Endodermal cell (in vitro differentiated cells): ENCODE measurements at places on chromosomes 6 and 20.
A peak's percentile ranks its signal among the peaks of the same experiment; 100 is the strongest.

DNA sequence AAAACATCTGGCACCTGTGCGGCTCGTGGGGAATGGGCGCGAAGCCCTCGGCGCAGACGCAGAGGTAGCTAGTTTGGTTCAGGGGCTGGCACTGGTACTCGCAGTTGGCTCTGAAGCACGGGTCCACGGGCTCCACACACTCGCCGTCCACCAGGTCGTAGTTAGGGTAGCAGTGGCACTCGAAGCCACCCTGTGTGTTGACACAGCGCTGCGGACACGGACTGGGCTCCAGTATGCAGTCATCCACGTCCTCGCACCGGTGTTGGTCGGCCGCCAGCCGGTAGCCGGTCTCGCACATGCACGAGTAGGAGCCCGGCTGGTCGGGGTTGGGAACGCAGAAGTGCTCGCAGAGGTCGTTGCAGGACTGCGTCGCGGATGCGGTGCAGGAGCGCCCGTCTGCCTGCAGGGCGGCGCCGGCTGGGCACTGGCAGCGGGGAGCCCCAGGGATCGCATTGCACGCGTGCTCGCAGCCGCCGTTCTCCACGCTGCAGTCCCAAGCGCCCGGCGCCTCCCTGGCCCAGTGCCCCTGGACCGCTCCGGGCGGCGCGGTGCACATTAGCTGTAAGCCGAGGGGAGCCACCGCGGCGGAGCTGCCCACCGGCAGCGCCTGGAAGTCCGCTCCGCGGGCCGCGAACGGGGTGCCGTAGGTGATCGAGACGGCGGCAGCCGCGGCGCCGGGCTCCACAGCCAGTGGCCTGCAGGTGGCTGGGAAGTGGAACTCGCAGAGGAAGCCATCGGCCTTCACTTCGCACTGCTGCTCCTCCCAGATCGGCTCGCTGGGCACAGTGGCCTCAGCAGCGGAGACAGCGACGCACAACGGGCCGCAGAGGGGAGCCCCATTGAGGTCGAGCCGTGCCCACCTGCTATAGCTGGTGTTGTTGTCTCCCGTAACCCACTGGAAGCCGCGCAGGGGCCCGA is 930 bp downstream of the THBD start:
- peak; percentile 90 for DNase-seq

GRCh38 chr6:19279273-19279684 is 557.9 kb upstream of the ID4 start:
- no peak for DNase-seq

DNA sequence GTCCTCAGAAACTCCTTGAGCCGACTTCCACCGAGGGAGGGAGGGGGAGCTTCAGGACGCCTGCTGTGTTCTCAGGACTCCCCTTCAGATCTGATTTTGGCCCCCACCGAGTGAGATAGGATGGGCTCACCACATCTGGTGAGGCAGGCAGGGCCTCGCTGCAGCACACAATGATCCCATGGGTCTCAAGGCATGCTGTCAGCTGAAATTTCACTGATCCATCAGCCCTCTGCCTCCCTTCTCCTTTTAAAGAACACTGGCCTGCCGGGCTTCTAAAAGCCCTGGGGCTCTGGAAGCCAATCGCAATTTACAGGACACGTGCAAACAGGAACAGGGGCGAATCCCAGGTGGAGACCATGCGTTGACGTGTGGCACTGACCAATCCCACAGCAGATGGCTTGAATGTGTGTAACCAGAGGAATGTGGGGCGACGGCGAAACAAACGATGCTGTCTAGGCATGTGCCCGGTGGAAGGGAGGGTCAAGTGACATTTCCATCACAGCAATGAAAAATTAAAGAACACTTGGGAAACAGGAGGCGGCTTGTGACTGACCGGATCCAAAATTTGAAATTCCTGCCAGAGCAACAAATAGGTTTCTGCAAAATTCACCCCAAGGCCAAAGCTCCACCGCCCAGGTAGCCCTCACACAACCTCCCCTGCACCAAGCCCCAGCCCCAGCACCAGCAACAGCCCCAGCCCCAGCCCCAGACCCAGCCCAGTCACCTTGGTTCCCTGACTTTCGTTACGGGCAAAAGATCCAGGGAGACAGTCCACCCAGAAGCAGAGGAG is 167.1 kb upstream of the ZNF337 start:
- DNase-seq = peak; percentile 67

- no peak for DNase-seq
Measured at GRCh38 chr20:44081476-44081875, 105.5 kb downstream of the JPH2 start.

DNA sequence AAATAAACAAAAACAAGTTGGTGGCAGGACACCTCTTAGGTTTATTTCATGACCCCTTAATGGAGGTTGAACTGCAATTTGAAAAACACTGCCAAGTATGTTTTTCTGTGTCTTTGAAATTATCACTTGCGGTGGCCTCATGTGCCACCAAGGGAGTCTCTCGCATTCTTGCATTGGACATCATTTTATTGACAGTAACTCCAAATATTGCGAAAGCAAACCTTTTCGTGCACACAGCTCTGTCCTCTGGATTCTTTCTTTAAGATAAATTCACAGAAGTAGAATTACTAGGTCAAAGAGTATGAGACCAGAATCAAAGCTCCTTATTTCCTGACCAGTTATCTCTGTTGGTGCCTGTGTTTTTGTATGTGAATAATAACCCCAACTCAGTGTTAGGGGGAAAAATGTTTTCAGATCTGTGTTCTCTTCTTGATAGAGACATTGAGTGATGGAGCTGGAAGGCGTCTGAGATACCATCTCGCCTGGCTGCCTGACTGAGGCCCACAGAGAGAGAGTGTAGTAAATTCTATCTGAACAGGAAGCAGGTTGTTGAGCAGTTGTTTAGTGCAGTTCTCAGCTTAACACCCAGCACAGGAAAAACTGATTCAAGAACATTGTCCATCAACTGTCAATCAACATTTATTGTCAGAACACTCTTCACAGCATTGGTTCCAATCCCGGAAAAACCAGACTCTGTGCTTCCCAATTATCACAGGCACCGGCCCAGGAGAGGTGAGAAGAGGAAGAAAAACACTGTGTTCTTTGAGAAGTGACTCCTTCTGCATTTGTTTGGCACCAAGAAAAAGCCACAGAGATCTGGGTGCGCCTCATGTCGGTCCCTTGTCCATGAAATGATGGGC is 2.2 kb upstream of the CCDC167 start:
- no peak for DNase-seq

DNA sequence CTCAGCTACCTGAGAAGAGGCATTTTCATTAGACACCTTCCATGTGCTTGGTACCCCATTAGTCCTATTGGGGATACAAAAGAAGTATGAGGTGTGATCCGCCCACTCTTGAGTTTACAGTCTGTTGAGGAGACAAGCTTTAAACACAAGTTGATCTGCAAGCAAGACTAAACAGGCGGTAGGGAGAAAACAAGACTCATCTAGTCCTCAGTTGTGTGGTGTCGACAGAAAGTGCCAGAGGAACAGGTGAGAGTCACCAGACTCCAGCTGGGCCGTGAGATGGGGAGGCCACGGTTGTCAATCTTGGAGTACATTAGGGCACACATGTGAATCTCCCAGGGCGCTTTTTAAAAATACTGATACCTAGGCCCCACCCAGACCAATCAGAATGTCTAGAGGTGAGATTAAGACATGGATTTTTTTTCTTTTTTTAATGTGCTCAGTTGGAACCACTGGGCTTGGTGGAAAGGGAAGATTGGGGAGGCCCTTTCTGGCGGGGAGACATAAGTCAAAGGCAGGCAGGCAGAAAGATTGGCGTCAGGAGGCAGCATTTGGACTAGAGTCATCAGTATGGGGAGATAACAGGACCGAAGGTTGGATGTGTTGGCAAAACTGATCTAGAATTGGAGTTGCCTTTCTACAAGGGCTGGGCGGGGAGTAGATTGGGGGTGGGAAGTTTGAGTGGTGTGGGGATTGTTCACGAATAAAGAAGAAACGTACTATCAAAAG is 10.4 kb downstream of the E2F3 start:
- DNase-seq = no peak

DNA sequence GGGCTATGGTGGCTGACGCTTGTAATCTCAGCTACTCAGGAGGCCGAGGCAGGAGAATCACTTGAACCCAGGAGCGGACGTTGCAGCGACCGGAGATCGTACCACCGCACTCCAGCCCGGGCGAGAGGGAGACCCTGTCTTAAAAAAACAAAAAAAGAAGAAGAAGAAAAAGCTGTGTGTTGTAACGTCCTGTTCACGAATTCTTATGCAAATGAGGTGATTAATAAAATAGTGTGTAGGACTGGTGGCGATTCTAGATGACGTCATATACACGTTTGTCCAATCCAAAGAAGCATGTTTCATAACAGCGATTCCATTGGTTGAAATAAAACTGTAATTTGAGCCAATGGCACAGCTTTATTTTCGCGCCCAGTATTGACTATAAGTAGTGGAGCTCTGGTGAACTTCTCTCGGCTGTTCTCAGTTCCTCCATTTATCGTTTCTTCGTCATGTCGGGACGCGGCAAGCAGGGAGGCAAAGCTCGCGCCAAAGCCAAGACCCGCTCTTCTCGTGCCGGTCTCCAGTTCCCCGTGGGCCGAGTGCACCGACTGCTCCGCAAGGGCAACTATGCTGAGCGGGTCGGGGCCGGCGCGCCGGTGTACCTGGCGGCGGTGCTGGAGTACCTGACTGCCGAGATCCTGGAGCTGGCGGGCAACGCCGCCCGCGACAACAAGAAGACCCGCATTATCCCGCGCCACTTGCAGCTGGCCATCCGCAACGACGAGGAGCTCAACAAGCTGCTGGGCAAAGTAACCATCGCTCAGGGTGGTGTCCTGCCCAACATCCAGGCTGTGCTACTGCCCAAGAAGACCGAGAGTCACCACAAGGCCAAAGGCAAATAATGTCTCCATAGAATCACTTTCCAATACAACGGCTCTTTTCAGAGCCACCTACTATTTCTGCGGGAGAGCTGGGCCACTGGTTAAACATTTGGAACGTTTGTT is 47.0 kb downstream of the OR2B2 start:
- peak; percentile 92 for DNase-seq

DNA sequence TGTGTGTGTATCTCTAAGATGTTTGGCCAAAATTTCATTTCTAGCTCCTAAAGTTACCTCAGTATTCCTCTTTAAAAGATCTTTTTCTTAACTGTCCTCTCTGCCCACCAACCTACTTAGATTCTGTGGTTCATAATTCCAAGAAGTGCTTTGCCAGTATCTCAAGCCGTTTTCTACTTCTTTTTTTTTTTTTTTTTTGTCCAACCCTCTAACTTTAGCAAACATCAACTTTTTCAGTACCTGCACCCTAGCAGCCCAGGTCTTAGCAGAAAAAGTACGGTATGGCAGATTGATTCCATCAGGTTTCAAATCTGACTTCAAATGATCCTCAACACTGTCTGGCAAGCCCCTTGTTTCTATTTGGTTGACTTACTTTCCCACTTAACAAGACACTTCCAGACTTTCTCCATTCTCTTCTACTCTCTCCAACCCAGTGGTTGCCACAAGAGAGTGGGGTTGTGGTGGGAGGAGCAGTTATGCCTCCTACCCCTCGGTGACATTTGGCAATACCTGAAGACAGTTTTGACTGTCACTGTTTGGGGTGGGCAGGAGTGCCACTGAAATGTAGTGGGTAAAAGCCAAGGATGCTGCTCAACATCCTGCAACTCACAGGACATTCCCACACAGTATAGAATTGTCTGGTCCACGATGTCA is 10.8 kb upstream of the MAN1A1 start:
- DNase-seq = no peak

DNA sequence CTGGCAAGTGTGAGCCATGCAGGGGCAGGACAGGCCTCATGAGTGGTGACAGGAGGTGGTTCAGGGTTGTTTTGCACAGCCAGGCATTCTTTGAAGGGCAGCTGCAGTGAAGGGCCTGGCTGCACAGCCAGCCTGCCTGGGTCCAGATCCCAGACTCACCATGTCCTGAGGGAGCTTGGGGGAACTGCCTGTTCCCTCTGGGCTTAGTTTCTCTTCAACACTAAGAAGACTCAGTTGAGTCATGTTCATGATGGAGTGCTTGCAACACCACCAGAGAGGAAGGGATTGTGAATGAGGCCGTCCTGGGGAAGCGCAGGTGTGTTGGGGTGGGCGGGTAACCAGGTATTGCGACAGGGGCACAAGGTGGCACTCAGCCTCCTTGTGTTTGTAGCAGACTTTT is 102.4 kb downstream of the CDH26 start:
- peak; percentile 24 for DNase-seq

DNA sequence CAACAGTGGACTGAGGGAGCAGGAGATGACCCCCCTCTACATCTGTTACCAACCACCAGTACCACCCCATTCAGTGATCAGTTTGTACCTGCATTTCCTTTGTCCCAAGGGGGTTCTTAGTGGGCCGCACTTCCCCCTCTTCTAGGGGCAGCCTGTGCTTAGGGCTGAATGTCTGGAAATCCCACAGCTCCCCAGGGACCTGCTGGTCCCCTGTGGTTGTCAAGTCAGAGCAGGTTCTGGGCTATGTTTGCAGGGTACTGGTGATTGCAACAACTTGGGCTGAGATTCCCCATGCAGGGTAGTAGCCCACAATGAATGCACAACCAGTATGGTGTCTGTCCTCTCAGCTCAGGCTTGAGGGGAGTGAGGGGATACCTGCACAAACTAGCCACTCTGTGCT is 39.7 kb upstream of the COL10A1 start:
- no peak for DNase-seq

GRCh38 chr20:55406891-55407290 is 598.4 kb downstream of the CBLN4 start:
- DNase-seq = no peak

- DNase-seq = no peak
Measured at GRCh38 chr6:137046871-137047412, 2.2 kb upstream of the IL20RA start.

- no peak for DNase-seq
Measured at GRCh38 chr20:59145247-59145923, 18.2 kb upstream of the ZNF831 start.

- DNase-seq = no peak
Measured at GRCh38 chr6:150683320-150683719, 83.6 kb downstream of the PLEKHG1 start.

- DNase-seq = no peak
Measured at GRCh38 chr20:63837479-63837878, 6.4 kb upstream of the ZBTB46 start.

DNA sequence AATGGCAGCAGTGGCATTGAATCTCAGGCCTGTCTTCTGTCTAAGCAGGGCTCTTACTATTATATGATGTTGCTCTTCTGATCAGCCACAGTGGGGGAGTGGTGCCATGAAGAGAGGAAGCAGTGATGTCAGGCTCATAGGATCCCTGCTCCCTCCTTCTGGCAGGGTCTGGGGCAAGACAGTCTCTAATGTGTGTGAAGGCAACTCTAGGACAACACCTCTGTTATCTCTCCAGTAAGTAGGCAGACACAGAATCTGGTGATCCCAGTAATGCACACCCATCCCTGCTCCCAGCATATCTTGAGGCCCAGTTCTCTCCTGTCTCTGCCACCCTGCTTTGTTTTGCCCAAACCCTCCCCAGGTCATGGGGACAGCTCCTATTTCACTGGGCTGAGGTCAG is 8.8 kb downstream of the C20orf202 start:
- no peak for DNase-seq
